ENCODE measurements at places on chromosomes 13 and 19.
A peak's percentile ranks its signal among the peaks of the same experiment; 100 is the strongest.

DNA sequence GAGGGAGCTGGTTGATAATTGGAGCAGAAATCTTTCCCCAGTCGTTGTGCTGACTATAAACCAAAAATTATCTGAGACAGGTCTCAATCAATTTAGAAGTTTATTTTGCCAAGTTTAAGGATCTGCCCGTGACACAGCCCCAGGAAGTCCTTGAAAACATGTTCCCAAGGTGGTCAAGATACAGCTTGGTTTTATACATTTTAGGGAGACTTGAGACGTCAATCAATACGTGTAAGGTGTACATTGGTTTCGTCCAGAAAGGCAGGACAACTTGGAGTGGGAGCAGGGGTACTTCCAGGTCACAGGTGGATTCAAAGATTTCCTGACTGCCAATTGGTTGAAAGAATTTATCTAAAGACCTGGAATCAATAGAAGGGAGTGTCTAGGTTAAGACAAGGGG, 17.6 kb downstream of the CFAP97D2 start:
- no peak for DNase-seq

DNA sequence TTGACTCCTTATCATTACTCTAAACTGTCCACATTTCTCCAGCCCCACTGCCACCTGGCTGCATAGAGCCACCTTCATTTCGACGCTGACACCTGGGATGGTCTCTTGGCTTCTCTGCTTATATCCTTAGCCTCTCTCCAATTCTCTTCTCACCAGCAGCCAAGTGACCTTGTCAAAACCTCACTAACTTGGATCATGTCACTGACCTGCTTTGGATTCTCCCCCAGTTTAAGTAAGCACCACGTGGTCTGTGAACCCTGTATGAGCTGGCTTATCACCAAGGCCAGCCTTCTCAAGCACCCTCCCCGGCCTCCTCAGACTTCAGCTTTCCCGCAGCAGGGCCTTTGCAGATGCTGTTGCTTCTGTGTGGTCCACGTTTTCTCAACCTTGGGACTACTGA, 12.3 kb upstream of the GGACT start:
- DNase-seq: no peak

GRCh38 chr13:22427066-22427465, 753.7 kb upstream of the SGCG start:
- DNase-seq: no peak

DNA sequence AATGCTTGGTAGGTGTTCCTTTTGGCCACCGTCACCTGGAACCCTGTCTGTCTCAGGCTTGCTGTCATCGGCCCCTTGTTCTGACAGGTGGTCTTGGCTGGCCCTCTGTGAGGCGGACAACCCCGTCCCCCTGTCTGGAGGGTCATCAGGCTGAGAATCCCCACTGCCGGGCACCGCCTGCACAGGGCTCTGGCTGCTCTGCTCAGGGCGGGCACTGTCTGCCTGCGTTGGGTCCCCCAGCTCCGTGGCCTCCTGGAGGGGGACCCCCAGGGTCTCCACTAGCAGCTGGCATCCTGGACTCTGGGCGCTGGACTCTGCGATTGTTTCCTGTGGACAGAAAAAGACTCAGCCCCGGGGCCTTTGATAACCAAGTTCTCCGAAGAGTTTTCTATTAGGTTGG, 13.2 kb downstream of the NANOS3 start:
- DNase-seq: no peak

DNA sequence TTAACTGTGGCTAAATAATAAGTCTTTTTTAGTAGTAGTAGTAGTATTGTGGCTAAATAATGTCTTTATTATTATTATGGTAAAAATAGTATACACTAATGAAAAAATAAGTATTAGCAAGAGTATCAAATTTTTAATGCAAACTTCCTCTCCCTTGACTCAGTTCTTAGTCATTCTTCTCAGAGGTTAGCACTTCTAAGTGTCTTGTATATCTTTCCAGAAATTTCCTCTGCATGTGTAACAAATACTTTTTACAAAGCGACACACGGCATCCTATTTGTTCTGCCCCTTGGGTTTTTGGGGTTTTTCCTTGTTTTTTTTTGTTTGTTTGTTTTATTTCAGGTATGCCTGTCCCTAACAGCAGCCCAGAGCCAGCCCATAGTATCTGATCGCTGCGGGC, 20.9 kb downstream of the SIN3B start:
- no peak for DNase-seq

- no peak for DNase-seq
Measured at GRCh38 chr13:34143637-34144036, 325.7 kb downstream of the RFC3 start.

GRCh38 chr13:113142876-113143275, 15.6 kb upstream of the PROZ start:
- no peak for DNase-seq

DNA sequence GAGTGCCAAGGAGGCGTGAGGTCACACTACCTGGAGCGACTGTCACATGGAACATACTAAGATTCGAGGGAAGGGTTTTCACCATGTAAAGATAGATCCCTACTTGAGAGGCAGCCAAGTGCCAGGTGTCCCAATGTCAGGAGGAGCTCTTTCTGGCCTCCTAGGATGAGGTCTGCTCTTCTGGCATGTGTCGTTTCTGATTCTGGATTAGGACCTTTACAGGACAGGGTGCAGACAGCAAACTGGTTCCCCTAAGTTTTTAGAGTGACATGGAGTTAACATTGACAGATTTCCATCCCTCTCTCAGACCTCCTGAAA, 75.3 kb downstream of the ZNF536 start:
- no peak for DNase-seq

GRCh38 chr13:46172531-46172991, 9.4 kb downstream of the LCP1 start:
- DNase-seq: no peak

DNA sequence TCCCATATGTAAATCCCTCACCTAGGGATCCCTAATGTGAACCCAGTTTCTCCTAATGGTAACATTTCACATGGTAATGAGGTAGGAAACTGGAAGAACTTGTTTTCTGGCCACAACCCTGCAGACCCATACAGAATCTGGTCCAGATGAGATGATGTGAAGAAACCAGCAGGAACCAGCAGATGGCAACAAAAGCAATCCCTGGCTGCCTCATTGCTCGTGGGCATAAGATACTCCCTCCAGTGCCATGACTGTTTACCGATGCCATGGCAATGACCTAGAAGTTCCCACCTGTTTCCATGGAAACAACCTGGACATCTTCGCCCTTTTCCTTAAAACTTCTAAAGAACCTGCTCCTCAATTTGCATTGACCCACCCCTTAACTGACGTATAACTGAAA, 1.4 kb upstream of the CD209 start:
- no peak for DNase-seq

GRCh38 chr13:29908416-29909080, 58.1 kb upstream of the UBL3 start:
- no peak for DNase-seq

DNA sequence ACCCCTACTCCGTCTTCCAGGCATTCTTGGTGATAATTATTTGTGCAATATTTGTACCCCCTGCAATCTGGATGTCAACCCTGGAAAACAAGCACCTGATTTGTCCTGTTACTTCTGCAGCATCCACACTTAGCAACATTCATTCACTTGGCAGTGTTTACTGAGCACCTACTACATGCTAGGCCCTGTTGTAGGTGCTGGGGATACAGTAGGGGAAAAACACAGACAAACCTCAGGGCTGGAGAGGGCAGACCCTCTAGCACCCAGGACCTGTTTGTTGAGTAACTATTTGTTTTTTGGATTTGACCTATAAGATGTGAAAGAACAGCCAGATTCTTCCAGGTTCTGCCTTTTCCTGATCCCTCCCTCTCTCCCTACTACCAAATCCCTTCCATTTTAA, 9.5 kb downstream of the NECTIN2 start:
- DNase-seq: no peak

GRCh38 chr13:91017031-91017668, 330.3 kb upstream of the MIR17HG start:
- DNase-seq: peak; percentile 7

DNA sequence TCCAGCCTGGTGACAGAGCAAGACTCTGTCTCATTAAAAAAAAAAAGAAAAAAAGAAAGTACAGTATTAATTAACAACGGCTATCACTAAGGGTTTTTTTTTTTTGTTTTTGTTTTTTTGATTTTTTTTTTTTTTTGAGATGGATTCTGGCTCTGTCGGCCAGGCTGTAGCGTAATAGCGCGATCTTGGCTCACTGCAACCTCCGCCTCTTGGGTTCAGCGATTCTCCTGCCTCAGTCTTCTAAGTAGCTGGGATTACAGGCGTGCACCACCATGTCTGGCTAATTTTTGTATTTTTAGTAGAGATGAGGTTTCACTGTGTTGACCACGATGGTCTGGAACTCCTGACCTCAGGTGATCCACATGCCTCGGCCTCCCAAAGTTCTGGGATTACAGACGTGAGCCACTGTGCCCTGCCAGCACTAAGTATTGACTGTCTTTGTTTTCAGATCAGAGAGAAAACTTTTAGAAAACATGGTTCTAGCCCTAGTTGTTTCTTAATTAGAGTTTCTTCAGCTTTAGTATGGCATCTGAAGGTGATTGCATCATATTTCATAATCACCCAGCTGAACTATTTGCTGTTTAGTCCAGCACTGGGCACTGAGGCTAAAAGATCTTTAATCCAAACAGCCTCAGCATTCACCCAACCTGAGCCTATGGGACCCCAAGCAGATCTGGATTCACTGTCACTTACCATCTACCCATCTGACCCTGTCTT, 2.7 kb upstream of the GATAD2A start:
- DNase-seq: no peak

DNA sequence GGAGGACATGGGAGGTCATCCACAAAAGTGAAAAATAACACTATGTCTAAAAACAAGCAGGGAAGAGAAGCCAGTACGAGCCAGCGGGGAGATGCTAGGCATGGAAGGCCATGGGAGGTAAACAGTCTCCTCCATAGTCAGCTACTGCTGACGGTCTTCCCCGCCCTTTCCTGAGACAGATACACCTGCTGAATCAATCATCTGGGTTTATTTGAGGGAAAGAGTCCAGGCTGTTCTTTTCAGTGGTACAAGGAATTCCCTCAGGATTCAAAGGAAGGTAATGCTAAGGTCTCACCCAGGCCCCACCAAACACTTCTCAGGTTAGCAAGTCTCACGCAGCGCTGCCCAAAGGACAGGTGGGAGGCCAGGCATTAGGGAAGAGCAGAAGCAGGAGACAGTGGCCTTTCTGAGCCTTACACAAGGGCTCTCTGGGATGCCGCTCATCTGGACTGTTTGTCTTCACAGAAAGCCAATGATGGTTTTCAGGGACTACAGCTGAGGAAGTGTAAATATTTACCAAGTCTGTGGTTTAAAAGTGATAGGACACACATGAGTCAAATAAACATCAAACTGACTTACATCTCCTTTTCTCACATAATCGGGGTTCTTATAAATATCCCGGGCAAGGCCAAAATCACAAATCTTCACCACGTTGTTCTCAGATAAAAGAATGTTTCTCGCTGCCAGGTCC, 173.9 kb downstream of the FLT1 start:
- DNase-seq: no peak

DNA sequence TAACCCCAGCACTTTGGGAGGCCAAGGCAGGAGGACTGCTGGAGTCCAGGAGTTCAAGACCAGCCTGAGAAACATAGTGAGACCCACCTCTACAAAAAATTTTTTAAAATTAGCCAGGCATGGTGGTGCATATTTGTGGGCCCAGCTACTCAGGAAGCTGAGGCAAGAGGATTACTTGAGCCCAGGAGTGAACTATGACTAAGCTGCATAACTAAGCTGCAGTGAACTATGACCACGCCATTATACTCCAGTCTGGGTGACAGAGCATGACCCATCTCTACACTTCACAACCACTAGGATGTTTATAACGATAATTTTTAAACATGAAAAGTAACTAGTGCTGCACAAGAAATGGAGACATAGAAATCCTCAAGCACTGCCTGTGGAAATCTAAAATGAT, 352.7 kb upstream of the SGCG start:
- DNase-seq: no peak

GRCh38 chr13:44211286-44211685, 162.3 kb upstream of the SERP2 start:
- DNase-seq: no peak

- DNase-seq: no peak
Measured at GRCh38 chr13:49314344-49314882, 66.7 kb downstream of the CDADC1 start.

GRCh38 chr19:6529351-6529750, 1.5 kb upstream of the TNFSF9 start:
- no peak for DNase-seq

- DNase-seq: no peak
Measured at GRCh38 chr19:54882758-54883157, 8.7 kb downstream of the FCAR start.

GRCh38 chr13:49812812-49813211, 20.3 kb upstream of the KPNA3 start:
- DNase-seq: no peak

DNA sequence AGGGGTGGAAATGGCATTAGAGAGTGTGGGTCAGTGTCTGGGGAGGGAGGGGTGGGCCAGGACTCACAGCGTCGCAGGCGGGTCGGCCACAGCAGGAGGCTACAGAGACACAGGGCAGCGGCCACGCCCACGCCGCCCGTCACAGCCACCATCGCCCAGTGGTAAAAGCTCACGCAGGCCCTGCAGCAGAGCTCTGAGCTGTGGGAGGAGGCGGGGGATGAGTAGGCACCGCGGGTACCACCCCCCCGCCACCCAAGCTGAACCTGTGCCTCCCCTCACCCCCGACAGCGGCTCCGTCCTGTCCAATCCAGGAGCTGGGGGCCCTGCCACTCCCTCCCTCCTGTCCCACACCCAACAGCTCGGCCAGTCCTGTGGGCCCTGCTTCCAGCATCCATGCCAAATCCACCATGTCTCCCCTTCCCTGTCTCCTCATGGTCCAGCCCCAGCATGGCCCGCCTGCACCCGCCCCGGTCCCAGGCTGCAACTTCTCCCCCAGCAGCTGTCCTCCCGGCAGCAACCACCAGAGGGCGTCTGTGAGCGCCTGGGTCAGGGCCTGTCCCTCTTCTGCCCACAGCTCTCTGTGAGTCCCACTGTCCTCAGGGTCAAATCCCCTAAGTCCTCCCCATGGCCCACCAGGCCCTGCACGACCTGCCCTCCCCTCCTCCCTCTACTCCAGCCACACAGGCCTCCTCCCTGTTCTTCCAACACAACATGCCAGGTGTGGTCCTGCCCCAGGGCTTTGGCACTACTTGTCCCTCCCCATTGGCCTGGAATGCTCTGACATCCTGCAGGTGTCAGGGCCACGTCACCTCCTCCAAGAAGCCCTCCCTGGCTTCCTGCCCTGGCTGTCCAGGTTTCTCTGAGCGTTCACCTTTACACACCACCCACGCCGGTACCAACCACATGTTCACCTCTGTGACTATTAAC, 6.0 kb downstream of the TEKTIP1 start:
- DNase-seq: peak; percentile 77

DNA sequence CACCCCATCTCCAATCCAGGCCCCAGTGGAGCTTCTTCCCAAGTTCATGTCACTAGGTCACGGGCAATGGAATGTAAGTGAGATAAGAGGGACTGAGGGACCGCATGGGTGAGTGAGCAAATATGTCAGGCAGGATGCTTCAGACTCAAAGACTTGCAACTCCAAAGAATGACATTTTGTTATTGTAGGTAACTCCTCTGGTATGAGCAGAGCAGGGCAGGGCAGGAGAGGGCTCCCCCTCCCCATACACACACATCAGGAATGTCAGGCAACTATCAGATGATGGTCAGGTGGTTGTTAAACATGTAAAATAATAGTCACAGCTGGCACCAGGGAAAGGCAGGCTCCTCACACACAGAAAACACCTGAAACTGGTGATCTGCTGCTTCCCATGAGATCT, 10.6 kb downstream of the ERVV-2 start:
- DNase-seq: no peak

Measured in stimulated activated CD4-positive, alpha-beta T cell treated with anti-CD3 and anti-CD28 coated beads, Interleukin-15, amount 100 ng/mL, for 48 hours (primary cell).